Kasumi-1 (cell line): ENCODE measurements at places on chromosomes 12 and 14.

DNA sequence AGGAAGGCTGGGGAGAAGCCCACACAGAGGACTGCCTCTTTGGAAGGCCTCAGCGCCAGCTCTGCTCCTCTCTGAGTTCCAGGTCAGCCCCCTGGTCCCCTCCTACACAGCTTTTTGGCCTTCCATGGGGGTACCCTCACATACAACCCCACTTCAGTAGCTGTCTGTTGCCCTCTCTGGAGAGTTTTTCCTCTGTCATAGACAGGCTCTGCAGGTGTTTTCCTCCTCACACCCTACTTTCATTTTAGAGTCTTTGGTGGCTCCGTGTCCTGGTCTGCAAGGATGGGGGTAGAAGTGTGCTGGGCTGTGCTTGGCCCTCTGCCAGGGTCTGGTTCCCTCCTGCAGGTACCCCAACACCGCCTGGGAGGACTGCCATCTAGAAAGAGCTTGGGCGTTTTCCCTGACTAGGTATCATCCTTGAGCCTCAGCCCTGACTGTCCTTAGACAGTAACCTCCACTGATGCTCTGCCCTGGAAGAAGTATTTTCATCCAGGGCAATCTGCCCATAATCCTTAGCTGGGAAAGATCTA lies 15.1 kb downstream of the ZDHHC22 start:
- no peak for DNase-seq

- DNase-seq, result no peak
Observed at GRCh38 chr14:105500726-105501101, 9.7 kb downstream of the TEDC1 start.

DNA sequence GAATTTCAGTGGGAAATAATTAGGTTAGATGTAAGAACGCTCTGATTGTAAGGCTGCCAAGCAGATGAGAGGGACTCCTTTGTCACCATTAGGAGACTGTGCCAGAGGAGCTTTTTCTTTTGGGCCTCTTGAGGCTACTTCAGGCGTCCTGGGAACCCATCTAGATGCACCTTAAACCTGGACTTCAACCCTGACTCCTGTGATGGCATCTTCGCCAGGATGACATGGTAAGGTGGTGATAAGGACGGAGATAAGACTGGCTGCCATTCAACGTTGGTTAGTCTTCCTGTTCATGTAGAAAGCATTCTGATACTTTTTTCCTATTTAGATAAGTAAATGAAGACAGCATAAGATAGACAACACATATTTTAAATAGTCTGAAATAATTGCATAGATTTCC lies 36.3 kb downstream of the STK38L start:
- no peak for DNase-seq

- DNase-seq, result no peak
Observed at GRCh38 chr12:75634244-75635222, 123.1 kb upstream of the KRR1 start.

DNA sequence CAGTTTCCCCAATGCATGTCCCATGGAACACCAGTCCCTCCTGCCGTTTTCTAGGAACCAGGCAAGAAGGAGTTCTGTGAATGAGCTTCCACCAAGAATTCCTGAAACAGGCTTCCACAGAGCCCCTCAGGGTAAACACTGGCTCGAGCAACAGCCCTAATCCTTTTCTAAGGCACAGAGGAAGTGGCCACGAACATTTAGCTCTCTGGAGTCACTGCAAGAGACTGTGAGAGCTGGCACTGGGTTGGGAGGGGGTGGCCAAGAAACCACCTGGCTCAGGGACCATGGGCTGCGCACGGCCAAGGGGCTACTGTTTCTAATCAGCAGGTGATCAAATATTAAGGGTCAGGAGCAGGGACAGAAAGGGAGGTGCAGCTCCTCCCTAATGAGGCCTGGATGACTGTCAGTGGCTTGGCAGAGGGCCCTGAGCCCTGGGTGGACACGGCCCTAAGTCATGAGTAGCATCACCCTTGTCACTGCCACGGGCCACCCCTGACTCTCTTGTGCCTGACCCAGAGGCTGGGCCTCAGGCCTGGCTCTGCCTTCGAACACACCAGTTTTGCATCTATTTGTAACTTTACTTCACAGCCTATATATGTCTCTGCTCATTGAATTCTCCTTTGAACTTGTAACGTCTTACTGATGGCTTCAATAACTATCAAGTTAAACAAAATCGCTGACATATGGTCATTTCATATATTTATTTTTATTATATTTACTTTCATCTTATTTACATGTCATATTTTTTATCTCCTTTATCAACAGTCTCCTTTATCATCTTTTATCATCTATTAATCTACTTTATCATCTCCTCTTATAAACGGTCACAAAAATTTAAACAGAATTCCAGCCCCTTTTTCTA lies 154.0 kb downstream of the DICER1 start:
- no peak for DNase-seq

DNA sequence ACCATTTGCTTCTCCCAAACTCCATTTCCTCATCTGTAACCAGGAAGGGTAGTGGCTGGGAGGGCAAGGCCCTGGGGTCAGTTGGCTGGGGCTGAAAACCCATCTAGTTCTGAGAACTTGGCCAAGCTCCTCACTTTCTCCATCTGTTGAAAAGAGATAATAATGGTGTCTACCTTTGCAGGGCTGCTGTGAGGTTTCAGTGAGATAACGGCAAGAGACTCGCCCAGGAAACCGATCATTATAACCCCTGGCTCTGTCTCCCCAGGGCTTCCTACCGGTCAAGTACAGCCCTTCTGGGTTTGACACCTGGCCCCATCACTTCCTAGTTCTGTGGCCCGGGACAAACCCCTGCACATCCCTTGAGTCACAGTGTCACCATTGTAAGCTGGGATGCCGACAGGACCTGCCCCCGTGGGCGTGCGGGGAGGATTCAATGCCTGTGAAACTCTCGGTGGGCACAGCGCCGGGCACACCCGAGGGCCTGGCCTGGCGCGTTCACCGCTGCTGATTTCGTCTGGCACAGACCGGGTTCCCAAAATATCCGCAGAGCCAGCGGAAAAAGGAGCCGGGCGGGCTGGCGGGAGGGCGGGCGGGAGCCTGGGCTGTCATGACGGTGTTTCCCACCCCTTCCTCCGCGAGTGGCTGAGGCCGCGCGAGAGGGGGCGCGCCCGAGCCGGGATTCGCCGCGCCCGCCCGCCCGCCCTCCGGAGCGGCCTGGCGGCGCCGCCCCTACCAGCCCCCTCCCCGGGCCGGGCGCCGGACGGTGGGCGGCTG lies 4.4 kb downstream of the KMT5A start:
- peak; percentile 62 for DNase-seq

- no peak for DNase-seq
Observed at GRCh38 chr12:95513599-95513998, 37.7 kb downstream of the USP44 start.

GRCh38 chr12:16198884-16199283 lies 78.6 kb downstream of the SLC15A5 start:
- DNase-seq, result peak; percentile 7

- no peak for DNase-seq
Observed at GRCh38 chr12:106329231-106329982, 26.9 kb downstream of the TCP11L2 start.

GRCh38 chr14:101853455-101854018 lies 92.0 kb downstream of the PPP2R5C start:
- DNase-seq, result no peak

GRCh38 chr12:101823891-101824290 lies 6.9 kb downstream of the GNPTAB start:
- peak; percentile 99 for DNase-seq

- no peak for DNase-seq
Observed at GRCh38 chr12:59548930-59549329, 46.9 kb upstream of the SLC16A7 start.

DNA sequence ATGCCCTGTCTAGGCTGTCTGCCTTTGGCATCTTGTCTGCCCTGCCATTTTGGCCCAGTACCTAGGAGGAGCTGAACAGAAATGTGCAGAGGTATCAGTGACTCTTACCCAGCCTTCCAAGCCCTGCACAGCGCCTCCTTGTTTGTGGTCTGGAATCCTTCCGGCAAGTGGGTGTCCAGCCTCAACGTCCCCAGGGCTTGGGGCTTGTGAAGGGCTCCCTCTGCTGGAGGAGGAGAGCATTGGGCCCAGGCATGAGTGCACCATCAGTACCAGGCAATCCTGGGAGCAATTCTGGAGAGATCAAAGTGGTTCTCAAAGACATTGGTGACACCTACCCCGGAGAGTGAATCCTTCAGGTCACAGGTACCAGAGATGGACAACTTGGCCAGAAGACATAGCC lies 2.4 kb upstream of the TCL1B start:
- peak; percentile 16 for DNase-seq

DNA sequence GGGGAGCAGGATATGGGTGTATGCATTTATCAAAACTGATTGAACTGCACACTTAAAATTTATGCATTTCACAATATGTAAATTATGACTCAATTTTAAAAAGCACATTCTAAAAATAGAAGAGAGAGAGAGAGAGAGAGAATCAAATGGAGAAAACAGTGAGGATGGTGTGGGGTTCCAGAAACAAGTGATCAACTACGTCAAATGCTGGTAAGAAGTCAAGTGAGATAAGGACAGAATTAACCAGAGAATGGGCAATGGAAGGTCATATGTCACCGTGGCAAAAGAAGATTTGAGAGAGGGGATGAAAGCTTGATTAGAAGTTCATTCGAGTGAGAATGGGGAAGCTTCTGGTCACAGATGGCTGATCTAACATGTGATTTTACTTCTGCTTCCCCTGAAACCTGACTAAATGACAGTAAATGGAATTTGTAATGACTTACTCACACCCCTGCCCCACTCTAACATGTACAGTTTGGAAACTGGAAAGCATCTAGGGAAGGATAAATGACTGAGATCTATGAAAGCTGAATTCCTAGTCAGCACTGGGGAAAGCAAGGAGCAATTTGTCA lies 276.5 kb upstream of the AMIGO2 start:
- peak; percentile 71 for DNase-seq

DNA sequence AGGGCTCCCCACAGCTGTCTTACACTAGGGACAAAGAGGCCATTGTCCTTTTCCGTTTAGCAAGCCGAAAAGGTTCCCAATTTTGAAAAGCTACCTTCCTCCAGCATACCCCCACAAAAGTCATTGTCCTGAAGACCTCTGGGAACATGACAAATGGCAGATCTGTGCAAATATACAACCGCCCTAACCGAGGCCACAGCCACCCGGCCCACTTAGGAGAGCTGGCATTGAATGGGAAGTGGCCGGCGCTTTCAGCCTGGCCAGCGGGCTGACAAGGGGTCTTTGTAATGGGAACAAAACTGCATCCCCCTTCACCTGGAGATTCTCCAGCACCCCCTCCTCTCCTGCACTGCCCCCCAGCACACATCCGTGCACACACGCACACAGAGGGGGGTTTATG lies 48.1 kb upstream of the VASH1 start:
- DNase-seq, result no peak

DNA sequence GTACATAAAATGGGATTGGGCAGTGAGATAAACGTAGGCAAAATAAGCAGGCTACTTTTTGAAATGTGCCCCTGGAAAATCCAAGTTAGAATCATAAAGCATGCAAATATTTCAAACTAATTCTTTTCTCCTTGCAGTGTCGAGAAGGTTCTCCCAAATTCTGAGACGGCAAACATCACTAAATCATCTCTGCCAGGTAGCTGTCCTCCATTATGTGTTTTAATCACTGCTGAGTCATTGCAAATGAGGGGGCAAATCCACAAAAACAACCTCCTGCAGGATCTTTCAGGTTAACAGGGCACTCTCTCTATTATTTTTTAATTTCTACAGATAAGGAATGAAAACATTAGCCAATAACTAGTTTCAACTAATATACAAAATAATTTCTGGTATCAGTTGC lies 63.2 kb upstream of the RIC8B start:
- no peak for DNase-seq

- peak; percentile 45 for DNase-seq
Observed at GRCh38 chr14:93012951-93013719, 90.2 kb downstream of the CHGA start.

- peak; percentile 94 for DNase-seq
Observed at GRCh38 chr12:71626098-71626497, 37.5 kb downstream of the ZFC3H1 start.

- no peak for DNase-seq
Observed at GRCh38 chr12:49092816-49093406, 1.7 kb downstream of the DHH start.

GRCh38 chr12:541676-542324 lies 82.1 kb downstream of the B4GALNT3 start:
- no peak for DNase-seq

- no peak for DNase-seq
Observed at GRCh38 chr14:69594846-69595245, 16.6 kb upstream of the SUSD6 start.
